SHP77 (cell line): ENCODE measurements at places on chromosomes 6 and 20.
A peak's percentile ranks its signal among the peaks of the same experiment; 100 is the strongest.

DNA sequence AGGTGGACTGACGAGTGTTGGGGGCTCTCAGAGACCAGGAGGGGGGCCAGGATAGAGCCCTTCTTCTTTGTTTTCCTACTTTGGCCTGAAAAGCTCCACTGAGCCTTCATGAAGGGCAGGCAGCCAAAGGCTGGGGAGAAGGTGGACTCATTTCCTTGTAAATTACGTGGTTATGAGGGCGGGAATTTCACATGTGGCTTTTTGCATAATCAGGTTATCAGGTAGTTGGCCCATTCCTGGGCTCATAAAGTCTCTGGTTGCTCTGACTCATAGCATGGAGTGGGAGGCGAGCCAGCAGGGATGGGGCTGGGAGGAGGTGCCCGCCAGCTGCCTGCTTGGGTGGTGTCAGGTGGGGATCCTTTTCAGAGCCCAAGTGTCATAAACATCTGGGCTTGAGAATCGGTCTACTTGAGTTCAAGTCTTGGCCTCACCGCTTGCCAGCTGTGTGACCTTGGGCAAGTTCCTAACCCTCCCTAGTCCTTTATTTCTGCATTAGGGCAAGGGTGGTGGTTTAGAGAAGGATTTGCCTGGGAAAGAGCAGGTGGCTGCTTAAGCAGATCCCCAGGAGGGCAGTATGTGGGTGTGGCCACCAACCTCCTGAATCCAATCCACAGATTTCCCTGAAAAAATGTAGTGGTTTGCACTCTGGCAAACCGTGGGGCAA, 26.5 kb upstream of the RNF24 start:
- DNase-seq = peak; percentile 39

GRCh38 chr20:59078231-59078630, 35.6 kb upstream of the PRELID3B start:
- no peak for DNase-seq

DNA sequence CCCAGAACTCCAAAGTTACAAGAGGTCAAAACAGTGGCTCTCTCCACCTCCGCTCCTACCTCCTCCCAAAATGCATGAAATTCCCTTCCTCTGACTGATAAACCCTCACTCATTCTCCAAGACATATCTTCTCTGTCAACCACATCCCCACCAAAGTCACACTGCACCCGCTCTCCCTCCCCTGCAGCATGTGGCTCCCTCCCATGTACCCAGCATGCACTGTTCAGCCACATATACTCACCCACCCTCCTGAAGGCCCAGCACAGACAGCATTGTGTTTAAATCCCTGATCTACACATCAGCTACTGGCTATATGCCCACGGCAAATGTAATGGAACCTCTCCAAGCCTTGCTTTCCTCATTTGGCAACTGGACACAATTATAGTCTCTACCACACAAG, 5.5 kb upstream of the POU5F1 start:
- no peak for DNase-seq

DNA sequence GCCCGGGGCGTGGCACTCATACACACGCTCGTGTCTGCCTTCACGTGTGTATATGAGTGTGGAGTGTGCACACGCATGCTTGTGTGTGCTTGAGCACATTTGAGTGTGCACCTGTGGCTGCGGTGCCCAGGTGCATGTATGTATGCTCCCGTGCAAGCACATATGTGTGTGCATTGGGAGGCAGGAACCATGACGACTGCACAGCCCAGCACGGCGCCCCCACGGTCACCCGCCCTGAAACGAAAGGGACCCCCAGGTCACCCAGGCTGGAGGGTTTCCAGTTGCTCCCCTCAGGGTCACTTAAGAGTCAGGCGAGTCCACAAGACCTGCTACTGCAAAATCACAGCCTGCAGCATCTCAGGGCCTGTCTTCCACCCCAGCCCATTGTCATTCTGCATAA, 94.7 kb downstream of the YTHDF1 start:
- no peak for DNase-seq
